ENCODE measurements at places on chromosomes 5 and 9. TPM values are rescaled to one million over a fixed set of nuclear protein-coding genes. Genes with fewer than 3 reads are reported as not detected.

GRCh38 chr9:99004115-99004514, 60.4 kb downstream of the COL15A1 start:
- DNase-seq: no peak

DNA sequence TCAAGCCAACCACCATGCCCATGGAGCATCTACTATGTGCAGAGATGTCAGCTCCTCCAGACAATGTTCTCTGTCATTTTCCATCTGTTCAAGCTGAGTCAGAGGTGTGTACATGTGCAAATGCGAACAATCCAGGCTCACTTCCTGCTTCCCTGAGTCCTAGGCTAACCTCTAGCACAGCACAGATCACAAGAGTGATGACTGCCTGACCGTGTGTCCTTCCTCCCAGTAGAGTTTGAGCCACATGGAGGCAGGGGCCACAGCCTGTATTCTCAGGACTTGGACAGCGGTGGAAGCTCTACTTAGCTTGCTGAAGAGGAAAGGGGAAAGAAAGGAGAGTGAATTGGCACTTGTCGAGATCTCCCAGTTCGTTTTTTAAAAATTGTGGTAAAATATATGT, 87.2 kb downstream of the KCNIP1 start:
- DNase-seq: peak; percentile 67

DNA sequence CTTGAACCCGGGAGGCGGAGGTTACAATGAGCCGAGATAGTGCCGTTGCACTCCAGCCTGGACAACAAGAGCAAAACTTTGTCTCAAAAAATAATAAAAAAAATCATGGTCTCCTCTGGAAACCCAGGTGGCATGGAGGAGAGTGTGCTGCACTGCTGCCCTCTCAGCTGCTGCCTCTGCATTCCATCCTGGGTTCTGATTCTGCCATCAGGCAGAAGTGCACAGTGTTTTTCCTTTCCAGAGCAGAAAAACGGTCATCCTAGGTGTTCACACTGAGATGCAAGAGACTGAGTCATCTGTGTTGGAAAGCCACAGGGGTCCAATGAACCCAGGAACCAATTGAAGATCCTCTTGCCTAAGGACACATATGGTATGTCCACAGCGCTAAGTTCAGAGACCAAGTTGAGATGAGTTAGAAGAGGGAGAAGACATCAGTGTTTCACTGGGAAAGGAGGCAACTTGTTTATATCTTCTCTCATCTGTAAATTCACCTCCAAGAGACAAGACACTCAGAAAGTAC, 88.8 kb upstream of the DMRT1 start:
- peak; percentile 73 for DNase-seq

GRCh38 chr9:87007711-87008366, 60.5 kb upstream of the GAS1 start:
- DNase-seq: no peak

Gene KLF4
- total RNA-seq: 0.98 TPM

Measured in M059J (cell line).